Effector memory CD8-positive, alpha-beta T cell (primary cell): ENCODE measurements at places on chromosomes 1 and 21.

DNA sequence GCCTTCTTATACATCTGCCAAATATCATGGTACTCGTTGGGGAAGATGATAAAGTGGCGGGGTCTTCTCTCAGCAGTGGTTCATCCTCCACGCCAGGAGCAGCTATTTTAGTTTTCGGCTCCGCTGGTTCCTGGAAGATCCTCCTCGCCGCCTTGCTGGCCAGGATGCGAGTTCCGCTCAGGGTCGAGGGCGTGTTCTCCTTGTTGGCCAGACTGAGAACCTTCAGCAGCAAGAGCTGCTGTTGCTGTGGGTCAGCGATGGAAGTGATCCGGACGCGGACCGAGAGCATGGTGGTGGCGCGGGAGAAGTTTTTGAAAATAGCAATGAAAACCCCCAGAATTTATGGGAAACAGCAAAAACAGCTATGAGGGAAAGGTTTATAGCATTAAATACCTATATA lies 11.4 kb upstream of the CFAP126 start:
- no peak for DNase-seq

DNA sequence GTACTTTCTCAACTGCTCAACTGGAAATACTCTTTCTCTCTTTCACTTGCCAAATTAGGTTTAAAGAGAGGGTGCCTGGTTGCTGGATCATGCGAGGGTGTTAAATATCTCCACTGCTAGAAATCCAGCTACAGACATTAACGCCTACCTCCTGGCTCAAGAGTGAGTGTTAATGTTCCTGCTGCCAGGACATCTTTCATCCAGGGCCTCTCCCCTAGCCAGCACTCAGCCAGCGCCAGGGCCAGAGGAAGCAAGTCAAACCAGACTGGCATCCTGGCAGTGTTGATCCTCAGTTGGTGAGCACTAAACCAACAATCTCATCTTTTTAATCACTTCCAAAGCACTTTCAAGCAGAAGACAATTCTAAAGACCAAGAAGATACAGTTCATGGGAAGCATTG lies 92.9 kb upstream of the BARHL2 start:
- no peak for DNase-seq

DNA sequence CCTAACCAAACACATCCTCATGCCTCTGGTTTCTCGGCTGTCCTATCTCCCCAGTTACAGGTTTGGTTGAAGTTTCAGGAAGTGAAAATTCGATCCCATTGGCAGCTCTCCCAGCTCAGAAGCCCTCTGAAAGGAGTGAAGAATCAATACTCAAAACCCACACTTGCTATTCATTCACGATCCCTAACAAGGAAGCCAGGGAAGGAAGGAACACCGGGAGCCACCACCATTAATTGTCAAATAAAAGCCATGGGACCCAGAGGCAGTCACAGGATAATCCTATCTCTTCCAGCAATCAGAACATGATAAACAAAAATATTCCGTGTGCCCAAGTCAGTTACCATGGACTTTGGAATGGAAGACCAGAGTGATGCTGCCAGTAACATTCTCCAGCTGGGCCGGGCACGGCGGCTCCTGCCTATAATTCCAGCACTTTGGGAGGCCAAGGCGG lies 7.0 kb downstream of the TMPRSS2 start:
- no peak for DNase-seq

GRCh38 chr1:103156966-103157365 lies 48.6 kb upstream of the COL11A1 start:
- no peak for DNase-seq

GRCh38 chr1:46639547-46639946 lies 22.9 kb upstream of the MOB3C start:
- DNase-seq: no peak

DNA sequence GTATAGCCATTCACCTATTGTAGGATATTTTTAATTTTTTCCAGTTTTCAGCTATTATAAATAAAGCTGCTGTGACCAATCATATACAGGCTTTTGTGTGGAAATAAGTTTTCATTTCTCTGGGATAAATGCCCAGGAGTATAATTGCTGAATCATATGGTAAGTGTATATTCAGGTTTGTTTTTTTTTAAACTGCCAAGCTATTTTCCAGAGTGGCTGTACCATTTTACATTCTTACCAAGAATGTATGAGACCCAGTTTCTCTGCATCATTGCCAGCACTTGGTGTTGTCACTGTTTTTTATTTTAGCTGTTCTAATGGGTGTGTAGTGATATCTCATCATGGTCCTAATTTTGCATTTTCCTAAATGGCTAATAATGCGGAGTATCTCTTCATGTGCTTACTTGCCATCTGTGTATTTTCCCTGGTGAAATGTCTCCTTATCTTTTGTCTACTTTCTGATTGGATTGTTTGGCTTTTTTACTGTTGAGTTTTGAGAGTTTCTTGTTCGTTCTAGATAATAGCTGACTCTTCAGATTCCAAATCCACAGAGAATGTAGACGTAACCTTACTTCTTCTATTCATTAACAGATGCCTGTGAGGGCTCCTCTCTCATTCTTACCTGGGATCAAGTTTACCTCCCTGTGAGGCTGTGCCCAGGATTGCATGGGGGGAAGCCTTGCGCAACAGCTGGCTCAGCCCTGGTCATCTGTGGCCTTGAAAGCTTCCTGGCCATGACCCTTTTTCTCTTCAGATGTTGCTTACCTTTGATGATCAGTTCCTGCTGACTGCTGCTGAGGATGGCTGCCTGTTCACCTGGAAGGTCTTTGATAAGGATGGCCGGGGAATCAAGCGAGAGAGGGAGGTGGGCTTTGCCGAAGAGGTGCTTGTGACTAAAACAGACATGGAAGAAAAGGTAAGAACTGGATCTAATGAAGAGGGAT lies 42.6 kb downstream of the CFAP57 start:
- DNase-seq: no peak

- DNase-seq: no peak
Observed at GRCh38 chr1:225825078-225825477, 15.2 kb downstream of the EPHX1 start.
